Putamen (tissue), 1 donor: ENCODE measurements at places on chromosomes 3 and 15.

DNA sequence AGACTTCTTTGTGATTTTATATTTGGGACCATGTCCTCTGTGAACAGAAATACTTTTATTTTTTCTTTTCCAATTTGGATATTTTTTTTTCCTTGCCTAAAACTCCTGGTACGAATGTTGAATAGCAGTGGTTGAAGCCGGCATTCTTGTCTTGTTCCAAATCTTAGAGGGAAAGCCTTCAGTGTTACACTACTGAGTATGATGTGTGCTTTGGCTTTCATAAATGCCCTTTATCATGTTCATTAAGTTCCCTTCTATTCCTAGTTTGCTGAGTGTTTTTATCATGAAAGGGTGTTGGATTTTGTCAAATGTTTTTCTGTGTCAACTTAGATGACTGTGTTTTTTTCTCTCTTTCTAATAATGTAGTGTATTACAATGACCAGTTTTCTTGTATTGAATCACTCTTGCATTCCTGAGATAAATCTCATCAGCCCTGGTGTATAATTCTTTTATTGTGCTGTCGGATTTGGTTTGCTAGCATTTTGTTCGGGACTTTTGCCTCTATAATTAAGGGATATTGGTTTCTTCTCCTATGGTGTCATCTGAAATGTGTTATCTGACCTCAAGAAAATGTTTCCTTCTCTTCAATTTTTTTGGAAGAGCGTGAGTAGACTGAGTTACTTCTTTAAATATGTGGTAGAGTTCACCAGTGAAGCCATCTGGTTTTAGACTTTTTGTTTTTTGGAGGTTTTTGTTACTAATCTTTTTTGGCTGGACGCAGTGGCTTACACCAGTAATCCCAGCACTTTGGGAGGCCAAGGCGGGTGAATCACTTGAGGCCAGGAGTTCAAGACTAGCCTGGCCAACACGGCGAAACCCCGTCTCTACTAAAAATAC, 33.3 kb downstream of the MAP1A start:
- DNase-seq, result no peak

DNA sequence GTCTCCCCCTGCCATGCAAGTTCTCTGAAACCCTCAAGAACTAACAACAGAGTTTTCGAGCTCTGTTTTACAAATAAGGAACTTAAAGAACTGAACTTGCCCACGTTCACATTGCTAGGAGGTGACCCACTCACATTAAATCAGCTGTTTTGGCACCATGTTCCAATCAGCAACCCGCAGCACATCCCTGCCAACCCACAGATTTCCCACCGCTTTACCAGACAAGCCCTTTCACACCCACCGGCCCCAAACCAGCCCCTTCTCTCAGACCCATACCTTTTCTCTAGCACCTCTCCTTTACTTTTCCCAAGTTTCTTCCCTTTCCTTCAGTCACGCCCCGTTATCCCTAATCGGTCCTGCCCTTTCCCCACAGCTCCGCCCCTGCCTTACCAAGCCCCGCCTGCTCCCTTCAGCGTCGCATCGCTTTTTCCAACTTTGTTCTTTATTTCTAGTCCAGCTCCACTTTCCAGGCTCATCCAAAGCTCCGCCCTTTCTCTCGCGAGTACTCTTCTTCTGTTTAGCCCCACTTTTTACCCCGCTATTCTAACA, 804 bp upstream of the BRPF1 start:
- DNase-seq, result no peak

DNA sequence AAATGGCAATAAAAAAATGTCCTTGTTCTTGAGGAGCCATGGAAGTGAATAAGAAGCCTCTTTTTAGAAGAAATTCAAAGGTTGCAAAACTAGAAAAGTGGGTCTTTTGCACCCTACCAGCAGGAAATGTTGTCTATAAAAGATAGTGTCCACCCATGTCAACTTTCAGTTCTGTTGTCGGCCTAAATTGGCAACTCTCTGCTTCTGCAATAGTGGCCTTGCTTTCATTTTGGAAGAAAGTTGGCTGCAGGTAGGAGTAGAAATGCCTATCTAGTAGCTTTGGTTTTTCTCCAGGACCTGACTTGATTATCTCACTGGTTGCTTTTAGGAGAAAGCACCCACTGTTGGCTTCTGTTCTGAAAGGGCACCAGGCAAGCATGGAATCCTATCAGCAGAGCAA, 85.4 kb downstream of the TMEM108 start:
- DNase-seq, result no peak

- DNase-seq, result no peak
Measured at GRCh38 chr3:94130690-94131089, 67.8 kb downstream of the NSUN3 start.

- no peak for DNase-seq
Measured at GRCh38 chr3:131007782-131008181, 18.8 kb downstream of the ASTE1 start.
